ENCODE measurements at places on chromosomes 16 and 17.

- no peak for DNase-seq
These were observed 2.6 kb downstream of the PMP22 start for GRCh38 chr17:15262291-15263205.

GRCh38 chr17:45896803-45897693 lies 2.7 kb downstream of the MAPT start:
- no peak for DNase-seq

DNA sequence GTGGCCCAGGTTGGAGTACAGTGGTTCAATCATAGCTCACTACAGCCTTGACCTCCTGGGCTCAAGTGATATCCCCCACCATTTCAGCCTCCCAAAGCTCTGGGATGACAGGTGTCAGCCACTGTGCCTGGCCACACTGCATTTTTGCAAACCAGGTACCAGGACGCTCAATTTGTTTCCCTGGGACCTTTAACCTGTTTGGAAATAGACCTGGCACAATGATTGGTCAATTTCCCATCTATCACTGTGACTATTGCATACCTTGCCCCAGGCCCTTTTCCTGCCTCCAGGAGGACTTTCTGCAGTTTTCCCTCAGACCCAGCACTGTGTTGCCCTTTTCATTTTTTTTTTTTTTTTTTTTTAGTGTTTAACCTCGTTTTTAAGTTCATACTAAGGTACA lies 11.1 kb upstream of the FUS start:
- DNase-seq: no peak

DNA sequence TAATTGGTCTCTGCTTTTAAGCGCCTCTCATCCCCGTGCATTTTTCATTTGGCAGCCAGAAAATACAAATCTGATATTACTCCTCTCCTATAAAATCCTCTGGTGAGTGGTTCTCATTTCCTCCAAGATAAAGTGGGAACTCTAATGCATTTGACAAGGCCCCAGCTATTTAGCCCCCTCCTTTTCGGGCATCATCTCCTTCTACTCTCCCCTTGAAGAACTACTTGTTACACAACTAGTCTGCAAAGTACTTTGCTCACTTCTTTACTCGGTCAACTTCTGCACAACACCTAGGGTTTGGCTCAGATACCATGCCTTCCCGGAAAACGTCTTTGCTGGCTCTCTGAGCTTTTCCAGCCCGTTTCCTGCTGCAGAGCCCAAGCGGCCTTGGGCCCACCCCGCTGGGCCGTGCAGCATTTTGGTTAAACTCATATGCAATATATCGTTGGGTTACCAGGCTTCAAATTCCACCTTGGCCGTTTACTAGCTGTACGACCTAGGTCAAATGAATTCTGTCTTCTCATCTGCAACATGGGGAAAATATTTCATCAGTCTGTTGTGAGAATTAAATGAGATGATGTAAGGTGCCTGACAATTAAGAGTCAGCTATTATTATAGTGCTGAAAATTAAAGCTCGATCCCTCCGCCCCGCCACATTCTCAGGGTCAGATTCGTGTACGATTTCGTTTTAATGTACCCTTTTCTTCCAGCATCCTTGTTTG lies 883 bp upstream of the TAF15 start:
- DNase-seq: no peak

DNA sequence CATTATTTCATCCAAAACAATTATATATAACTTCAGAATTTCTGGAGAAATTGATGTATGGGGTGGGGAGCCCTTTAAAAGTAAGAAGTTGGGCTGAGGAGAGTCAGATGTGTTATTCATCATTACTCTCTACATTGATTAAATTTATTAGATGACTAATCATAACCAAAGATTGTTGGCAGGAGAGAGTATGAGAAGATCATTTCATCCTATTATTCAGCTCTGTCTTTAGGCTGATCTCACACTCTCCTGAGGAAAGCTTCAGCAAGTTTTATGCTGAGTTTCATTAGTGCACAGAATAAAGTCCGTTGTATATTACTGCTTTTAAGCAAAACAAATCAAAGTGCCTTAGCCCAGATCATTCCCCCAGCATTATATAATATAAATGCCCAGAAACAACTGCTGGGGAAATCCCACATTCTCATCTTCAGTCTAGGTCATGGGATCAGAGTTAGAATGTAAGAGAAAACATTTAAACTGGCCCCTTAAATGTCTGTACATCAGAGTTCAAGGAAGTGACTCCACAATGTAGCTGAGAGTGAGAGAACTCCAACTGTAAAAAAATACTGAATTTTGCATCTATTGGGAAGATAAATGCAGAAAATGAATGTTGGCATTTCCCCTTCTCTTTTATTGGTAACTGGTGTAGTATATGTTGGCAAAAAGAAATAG lies 130.1 kb upstream of the HLF start:
- no peak for DNase-seq

DNA sequence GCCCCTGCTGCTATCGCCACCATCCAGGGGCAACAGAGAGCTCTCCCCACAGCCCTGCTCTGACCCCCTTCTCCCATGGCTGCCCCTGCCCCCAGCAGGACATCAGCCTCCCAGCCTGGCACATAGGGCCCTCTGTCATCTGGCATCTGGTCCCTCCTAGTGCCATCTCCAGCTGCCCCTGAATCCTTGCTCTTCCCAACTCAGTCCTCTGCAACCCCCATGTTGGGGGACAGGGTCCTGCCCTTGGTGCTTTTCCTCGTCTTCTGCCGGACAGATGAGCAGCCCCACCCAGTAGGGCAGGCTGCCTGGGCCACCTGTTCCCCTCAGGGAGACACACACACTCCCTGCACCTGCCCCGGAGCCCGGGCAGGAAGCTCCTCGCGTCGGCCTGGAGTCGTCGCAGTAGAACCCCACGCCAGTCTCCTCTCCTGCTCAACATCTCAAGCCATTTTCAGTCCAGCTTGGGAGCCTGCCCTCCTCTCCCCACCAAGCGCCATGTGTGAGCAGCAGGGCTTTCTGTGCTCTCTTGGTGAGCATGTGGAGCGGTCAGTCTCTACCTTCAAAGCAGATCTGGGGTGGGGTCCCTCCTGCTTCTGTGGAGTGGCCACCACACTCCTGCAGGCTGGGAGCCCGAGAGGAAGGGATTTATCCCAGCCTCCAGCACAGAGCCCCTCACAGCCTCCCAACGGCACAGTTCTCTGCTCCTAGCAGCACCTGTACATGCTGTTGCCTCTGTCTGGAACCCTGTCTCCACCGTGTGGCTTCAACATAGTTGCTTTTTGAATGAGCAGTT lies 28.2 kb downstream of the TNFRSF13B start:
- DNase-seq: no peak

DNA sequence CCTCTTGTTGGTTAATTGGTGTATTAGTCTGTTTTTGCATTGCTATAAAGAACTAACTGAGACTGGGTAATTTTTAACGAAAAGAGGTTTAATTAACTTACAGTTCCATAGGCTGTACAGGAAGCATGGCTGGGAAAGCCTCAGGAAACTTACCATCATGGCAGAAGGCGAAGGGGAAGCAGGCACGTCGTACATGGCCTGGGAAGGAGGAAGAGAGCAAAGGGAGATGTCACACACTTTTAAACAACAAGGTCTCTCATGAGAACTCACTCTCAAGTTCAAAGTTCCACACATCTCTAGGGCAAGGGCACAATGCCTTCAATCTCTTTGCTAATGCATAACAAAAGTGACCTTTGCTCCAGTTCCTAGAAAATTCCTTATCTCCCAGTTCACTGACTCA lies 125.0 kb upstream of the IRX5 start:
- DNase-seq: no peak

- DNase-seq: no peak
These were observed 79.5 kb upstream of the CCL1 start for GRCh38 chr17:34442387-34443111.

- DNase-seq: no peak
These were observed 72.4 kb downstream of the ERCC4 start for GRCh38 chr16:13992322-13992721.

- no peak for DNase-seq
These were observed 103.7 kb downstream of the XYLT1 start for GRCh38 chr16:17367036-17367435.

DNA sequence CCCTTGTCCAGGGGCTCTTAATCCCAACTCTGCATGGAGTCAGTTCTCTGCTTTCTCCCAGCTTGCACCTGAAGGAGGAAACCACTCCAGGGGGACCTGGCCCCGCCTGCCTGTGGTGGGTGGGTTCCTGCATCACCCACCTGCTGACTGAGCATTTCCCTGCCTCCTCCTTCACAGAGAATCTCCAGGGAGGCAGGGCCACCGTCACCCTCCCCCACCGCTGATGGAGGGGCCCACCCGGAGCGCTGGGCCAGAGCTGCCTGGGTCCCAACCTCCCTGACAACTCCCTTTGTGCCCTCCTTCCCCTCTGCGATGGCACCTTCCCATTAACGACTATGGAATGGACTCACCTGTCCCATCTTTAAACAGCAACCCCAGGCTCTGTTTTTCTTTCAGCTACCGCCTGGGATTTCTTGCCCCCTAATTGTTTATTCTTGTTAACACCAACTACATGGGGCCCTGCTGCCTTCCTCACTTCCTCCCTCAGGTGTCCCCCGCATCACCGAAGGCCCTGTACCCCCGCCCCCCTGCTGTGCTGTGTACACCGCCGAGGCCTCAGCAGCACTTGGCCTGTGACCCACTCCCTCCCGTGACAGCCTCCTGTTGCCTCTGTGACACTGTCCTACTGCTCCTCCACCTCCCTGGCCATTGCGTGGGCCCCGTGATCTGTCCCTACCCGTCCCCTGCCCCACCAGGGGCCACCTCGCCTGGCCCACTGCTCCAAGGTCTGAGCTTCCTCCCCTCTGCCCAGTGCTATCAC lies 842 bp upstream of the TEDC2 start:
- DNase-seq: no peak

DNA sequence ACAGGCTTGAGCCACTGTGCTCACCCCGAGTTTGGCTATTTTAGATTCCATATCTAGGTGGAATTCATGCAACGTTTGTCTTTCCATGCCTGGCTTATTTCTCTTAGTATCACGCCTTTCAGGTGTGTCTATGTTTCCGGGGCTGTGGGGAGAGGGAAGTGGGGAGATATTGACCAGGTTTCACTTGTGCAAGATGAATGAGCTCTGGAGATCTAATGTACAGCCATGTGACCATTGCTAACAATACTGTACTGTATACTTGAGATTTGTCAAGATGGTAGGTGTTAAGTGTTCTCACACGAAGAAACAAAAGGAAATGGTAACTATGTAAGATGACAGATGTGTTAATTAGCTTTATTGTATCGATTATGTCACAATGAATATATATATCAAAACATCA lies 199.6 kb downstream of the SHISA9 start:
- no peak for DNase-seq

- no peak for DNase-seq
These were observed 1.9 kb downstream of the MED11 start for GRCh38 chr17:4733073-4733531.

GRCh38 chr16:27969574-27969973 lies 93.9 kb downstream of the GSG1L start:
- no peak for DNase-seq

GRCh38 chr16:12685806-12686205 lies 117.9 kb downstream of the CPPED1 start:
- no peak for DNase-seq

DNA sequence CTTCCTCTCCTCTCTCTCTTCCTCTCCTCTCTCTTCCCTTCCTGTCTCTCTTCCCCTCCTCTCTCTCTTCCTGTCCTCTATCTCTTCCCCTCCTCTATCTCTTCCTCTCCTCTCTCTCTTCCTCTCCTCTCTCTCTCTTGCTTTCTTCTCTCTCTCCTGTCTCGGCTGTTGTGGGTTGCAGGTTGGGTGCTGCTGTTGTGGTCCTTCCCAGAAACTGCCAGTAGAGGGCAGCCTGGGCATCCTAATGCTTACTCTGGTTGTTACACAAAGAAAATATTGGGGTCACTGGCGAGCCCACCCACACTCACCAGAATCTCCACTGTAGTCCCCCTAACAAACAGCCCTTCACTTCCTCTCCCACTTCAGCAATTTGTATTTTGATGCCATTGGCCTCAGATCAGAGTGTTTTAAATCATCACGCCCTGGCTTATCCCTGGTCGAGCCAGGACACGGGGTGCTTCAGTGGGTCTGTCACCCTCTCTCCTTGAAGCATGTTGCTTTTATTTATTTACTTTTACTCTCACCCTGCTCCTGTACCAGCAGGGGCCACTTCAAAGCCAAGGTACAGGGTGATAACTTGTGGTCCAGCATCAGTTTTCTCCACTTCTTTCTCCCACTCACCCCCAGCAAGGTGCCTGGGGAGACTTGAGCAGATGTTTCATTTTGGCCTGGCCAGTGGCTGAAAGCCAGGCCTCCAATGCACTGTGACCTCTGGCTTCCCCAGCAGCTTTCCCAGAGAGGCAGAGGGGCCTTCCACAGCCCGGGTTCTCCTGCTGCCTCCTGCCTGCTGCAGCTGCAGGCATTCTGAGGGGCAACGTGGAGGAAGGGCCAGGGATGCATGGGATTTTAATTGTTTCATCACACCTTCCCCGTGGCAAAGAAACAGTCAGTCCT lies 4.7 kb upstream of the MMP15 start:
- DNase-seq: peak; percentile 51

DNA sequence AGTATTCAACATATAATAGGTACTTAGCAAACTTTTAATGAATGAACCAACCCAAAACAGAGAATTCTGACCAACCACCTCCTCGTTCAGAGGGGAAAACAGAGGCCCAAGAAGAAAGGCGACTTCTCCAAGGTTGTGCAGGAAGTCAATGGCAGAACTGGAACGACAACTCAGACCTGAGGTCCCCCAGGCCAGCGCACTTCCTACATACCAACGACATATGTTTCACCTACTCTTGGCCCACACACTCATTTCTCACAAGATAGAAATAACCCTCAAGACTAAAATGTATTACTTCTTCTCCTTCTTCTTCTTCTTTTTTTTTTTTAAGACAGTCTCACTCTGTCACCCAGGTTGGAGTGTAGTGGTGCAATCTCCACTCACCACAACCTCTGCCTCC lies 14.4 kb downstream of the CHCT1 start:
- no peak for DNase-seq

GRCh38 chr17:60825351-60825750 lies 147.7 kb downstream of the BCAS3 start:
- no peak for DNase-seq

DNA sequence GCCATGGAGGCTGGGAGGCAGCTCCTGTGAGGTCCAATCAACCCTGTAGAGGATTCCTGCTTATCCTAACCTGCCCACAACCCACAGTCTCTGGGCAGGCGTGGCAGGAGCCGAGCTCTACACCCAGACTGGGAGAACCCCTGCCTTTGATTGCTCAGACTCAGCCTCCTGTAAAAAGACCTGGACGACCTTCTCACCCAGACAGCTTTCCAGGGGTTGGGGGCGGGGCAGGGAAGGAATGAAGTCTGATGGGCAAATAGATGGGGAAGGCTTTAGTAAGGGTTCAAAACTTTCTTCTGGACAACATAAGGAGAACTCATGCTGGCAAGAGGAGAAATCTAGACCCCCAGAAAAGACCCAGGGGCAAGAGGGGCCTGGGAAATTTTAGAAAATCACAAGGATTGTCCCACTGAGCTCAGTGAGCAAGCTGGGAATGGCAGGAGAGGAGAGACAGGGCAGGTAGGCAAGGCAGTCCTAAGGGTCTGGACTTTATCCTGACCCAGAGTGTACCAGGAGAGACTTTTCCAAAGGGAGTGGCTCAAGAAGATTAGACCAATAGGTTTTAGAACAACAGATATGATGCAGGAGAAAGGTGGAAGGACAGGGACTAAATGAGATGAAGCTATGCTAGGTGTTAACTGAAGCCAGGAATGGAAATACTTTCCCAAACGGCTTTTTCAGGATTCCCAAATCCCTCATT lies 70.8 kb downstream of the TMEM132E start:
- no peak for DNase-seq

All from activated gamma-delta T cell treated with anti-CD3 and anti-CD28 coated beads, Interleukin-2, amount 50 U/mL, for 16 hours (primary cell).